ENCODE measurements at places on chromosomes 6 and 20. TPM values are rescaled to one million over a fixed set of nuclear protein-coding genes. Genes with fewer than 3 reads are reported as not detected.

DNA sequence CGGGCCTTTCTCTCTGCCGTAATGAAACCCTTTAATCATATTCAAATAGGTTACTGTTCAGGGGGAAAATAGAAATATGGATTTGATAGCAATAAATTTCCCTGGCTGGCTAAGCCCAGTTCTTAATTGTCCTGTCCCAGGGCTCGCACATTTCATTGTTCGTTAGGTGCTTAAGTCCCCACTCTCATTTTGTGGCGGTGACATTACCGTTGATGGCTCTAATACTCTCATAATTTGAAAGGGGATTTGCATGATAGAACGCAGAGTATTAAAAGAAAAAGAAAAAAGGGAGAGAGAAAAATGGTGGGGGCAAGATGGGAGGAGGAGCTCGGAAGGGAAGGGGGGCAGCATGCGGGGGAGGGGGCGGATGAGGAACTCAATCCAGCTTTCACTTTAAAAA lies 79.1 kb upstream of the FOXP4 start:
- DNase-seq: no peak
- H3K36me3 ChIP-seq: no peaks in the 10 kb centered on the region
- no peak overlapping the region for H3K4me3 ChIP-seq
- peaks cover 15% of the 10 kb centered on the region for H3K4me1 ChIP-seq
- no peak overlapping the region for H3K27ac ChIP-seq

- no peak overlapping the region for H3K27ac ChIP-seq
- no peaks in the 10 kb centered on the region for H3K4me1 ChIP-seq
- no peak overlapping the region for H3K4me3 ChIP-seq
- no peaks in the 10 kb centered on the region for H3K27me3 ChIP-seq
- DNase-seq: no peak
Measured at GRCh38 chr20:59816146-59816738, 117.2 kb downstream of the SYCP2 start.

Gene SPDEF
- total RNA-seq: 0.17 TPM

- H3K27ac ChIP-seq: no peak overlapping the region
- no peak overlapping the region for H3K4me3 ChIP-seq
- no peaks in the 10 kb centered on the region for H3K27me3 ChIP-seq
Measured at GRCh38 chr6:105897131-105897530, 189.0 kb upstream of the PRDM1 start.

- no peak overlapping the region for H3K27ac ChIP-seq
- H3K36me3 ChIP-seq: no peaks in the 10 kb centered on the region
- DNase-seq: no peak
- H3K27me3 ChIP-seq: no peaks in the 10 kb centered on the region
- H3K4me3 ChIP-seq: no peak overlapping the region
Measured at GRCh38 chr6:46377209-46377608, 114.0 kb downstream of the RCAN2 start.

GRCh38 chr6:32883789-32884188 lies 29.8 kb downstream of the PSMB9 start:
- peaks cover 5% of the 10 kb centered on the region for H3K36me3 ChIP-seq
- no peak for DNase-seq
- H3K27me3 ChIP-seq: no peaks in the 10 kb centered on the region
- no peak overlapping the region for H3K27ac ChIP-seq
- no peaks in the 10 kb centered on the region for H3K4me1 ChIP-seq
